Nucleus accumbens (tissue), 56 donors: ENCODE measurements at places on chromosomes 5 and 9.
A peak's percentile ranks its signal among the peaks of the same experiment; 100 is the strongest.

- DNase-seq: no peak
Observed at GRCh38 chr9:137412431-137412830, 10.5 kb downstream of the EXD3 start.

GRCh38 chr5:83197326-83197967 lies 120.1 kb downstream of the XRCC4 start:
- no peak for DNase-seq

DNA sequence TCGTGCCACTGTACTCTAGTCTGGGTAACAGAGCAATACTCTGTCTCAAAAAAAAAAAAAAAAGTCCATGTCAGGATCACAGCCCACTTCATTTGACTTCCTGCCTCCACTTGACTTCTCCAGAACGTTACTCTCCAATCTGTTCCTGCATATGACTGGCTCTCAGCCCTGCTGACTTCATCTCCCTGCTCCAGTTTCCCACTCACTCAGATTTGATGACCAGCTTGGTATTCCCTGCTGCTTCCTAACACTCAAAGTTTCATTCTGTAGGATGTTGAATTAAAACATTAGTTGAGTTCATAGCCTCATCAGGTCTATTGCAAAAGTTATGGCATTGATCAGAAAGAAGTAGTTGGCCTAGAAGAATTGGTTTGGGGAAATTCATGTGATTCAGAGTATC lies 52.3 kb downstream of the UGCG start:
- no peak for DNase-seq

DNA sequence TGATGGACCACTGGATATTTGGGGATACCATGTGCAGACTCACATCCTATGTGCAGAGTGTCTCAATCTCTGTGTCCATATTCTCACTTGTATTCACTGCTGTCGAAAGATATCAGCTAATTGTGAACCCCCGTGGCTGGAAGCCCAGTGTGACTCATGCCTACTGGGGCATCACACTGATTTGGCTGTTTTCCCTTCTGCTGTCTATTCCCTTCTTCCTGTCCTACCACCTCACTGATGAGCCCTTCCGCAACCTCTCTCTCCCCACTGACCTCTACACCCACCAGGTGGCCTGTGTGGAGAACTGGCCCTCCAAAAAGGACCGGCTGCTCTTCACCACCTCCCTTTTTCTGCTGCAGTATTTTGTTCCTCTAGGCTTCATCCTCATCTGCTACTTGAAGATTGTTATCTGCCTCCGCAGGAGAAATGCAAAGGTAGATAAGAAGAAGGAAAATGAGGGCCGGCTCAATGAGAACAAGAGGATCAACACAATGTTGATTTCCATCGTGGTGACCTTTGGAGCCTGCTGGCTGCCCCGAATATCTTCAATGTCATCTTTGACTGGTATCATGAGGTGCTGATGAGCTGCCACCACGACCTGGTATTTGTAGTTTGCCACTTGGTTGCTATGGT lies 54.5 kb upstream of the HNRNPA0 start:
- peak; percentile 17 for DNase-seq

GRCh38 chr9:5762421-5762820 lies 70.5 kb downstream of the ERMP1 start:
- DNase-seq: no peak

DNA sequence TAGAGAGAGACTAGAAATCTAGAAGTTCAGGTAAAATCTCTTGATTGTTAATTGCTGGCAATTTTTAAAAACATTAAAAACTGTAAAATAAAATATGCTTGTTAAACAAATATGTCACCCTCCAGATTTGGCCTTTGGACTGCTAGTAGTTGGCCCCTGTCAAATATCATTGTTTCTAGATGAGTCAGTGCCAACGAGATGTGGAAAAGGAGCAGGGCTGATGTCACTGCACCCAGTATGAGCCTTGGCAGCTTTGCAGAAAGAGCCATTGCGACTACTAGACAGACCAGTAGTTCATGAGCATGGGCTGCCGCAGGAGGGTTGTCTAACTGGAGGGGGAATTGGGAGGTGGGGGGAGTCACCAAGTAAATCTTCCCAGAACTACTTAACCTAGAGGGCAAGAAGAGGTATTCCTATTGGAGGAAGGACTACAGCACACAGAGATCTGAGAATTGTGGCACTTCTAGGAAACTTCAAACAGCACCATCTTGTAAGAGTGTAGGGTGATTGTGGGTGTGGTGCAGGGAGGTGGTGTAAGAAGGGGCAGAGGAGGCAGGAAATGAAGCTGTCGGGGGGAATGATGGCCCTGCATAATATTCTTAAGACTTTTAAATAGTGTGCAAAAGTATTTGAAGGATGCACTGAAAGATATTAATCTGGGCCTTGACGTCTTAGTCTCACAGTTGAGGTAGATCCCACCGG lies 7.1 kb upstream of the DOCK2 start:
- DNase-seq: no peak

DNA sequence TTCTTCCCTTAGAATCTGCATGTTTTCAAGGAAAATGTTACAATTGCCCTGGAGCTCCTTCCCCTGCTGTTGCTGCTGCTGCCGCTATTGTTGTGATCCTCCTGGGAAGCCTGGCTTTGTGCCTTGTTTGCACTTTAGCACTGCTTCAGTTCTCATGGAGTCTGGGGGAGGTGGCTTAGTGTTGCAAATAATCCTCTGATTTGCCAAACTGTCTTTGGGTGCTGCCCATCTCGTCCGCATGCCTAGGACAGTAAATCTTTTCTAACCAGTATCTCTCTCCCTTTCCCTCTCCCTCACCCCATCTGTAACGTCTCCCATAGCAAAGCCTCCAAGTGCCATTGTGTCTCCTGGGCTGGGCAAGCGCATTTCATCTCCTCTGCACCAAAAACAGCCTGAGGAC lies 30.3 kb downstream of the FAM240B start:
- no peak for DNase-seq

- DNase-seq: no peak
Observed at GRCh38 chr5:139181322-139181730, 16.8 kb downstream of the SIL1 start.

GRCh38 chr5:1352231-1353219 lies 7.6 kb upstream of the CLPTM1L start:
- no peak for DNase-seq

DNA sequence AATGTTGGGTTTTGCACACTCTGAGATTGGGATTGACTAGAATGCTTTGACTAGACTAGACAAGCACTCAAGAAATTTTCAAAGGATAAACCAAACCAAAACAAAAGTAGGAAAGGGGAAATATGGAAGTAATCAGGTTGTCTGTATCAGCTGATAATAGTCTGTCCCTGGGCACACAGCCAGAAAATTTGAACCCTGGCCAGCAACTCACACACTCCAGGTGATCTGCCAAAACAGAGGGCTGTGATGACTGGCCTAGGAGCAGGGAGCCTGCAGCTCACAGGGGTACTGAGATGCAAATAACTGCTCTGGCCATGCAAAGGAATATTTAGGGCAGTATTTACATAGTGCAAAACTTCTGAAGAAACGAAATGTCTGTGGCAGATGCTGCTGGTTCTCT lies 112.3 kb upstream of the SMIM23 start:
- no peak for DNase-seq

GRCh38 chr9:97703437-97704344 lies 6.6 kb upstream of the XPA start:
- DNase-seq: no peak

GRCh38 chr5:15893866-15894265 lies 285.7 kb downstream of the MARCHF11 start:
- DNase-seq: no peak

DNA sequence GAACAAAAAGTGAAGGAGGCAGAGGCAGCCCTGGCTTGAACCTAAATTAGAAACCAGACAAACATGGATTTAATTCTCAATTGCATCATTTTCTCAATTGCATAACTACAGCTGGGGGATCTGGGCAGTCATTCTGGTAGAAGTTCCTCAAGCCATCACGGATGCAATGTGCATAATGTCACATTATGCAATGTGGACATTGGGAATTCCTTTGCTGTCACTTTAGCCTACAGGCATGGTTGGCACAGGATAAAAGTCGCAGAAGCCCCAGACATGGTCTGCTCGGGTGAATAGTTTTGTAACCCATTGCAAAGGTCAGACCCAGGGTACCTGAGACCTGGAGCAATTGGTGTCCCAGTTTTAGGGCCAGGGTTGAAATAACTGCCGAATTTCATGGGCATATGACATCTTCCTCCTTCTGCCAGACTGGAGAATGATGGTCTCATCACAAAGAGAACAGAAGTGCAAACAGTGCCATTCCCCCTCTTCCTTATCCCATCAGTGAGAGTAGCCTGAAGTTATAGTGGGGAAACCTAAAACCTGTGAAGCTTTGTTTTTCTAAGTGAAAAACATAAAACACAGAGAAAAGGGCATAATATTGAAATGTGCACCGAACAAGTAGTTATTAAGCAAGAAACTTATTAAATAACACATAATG lies 290.8 kb downstream of the MSX2 start:
- DNase-seq: no peak

- peak; percentile 34 for DNase-seq
Observed at GRCh38 chr5:167723254-167723871, 568.1 kb upstream of the WWC1 start.

- no peak for DNase-seq
Observed at GRCh38 chr5:5335700-5336264, 86.7 kb upstream of the ICE1 start.

DNA sequence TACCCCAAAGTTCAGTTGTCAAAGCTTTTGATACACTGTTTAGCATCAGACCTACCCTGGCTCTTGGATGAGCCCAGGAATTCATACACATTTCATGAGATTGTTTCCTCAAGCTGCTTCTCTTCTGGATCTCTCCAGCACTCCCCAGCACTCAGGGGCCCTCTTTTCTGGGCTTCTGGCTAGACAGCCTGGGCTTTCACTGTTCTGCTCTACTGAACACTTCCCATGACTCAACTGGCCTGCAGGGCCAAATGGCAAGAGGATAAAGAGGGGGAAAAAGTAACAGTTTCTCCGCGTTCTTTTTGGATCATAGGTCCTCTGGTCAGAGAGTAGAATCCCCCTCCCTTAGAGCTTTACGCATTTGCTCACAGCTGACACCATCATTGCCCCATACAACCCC lies 20.9 kb upstream of the LURAP1L start:
- DNase-seq: no peak

DNA sequence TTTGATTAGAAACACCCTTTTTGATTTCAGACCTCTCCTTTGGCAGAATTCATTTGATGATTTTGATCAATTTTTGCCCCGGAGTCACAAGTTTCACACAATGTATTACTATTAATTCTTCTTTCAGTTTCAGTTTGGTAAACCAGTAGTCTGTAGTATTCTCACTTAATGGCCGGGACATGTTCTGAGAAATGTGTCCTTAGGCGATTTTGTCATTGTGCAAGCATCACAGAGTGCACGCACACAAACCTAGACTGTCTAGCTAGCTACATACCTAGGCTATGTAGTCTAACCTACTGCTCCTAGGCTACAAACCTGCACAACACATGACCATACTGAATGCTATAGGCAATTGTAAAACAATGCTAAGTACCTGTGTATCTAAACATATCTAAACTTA lies 662.5 kb downstream of the IRX1 start:
- no peak for DNase-seq

GRCh38 chr5:2149195-2149539 lies 266.4 kb upstream of the IRX4 start:
- peak; percentile 21 for DNase-seq

DNA sequence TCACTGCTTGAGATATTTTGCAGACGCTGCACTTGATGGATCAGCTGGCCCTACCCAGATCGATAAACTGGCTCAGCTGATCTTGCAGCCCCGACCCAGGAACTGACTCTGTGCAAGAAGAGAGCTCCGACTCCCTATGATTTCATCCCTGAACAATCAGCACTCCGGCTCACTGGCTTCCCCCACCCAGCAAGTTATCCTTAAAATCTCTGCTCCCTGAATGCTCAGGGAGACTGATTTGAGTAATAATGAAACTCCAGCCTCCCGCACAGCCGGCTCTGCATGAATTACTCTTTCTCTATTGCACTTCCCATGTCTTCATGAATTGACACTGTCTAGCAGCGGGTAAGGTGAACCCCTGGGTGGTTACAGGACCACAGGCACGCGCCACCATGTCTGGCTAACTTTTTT lies 16.9 kb upstream of the NANS start:
- peak; percentile 11 for DNase-seq

DNA sequence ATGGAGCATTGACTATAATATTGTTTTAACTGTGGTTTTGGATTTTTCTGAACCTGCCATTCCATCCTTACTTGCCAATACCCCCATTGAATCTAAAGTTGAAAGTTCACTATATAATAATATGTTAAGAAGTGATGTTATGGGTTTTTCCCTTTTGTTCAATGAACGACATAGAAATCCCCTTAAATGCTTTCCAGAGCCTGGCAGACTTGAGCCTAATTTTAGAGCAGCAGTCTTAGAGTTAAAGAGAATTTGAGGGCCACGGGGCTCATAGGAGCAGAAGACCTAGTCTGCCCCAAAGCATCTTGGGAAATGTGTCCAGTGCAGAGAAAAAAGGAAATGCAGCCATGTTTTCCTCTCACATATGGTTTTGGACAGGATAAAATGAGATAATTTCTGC lies 146.1 kb upstream of the SLC44A1 start:
- DNase-seq: no peak

DNA sequence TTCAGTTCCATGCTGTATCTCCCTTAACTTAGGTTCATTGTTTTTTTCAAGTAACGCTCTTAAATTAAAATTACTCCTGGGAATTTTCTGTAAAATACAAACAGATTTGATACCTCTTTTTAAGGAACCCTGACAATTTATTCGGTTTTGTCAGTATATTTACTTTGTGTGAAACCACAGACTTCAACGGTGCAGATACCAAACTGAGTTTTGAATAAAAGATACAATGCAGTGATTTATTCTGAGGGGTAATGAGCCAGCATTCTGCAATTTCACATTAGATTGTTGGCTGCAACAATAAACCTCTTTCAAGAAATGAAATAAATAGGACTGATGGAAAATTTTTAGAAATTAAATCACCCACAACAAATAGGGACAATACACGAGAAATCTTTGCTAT lies 308.6 kb upstream of the EDIL3 start:
- no peak for DNase-seq

GRCh38 chr5:89573345-89573744 lies 690.4 kb upstream of the MEF2C start:
- DNase-seq: no peak

- DNase-seq: no peak
Observed at GRCh38 chr5:59596586-59597350, 296.8 kb downstream of the PDE4D start.

- no peak for DNase-seq
Observed at GRCh38 chr5:98424681-98425450, 348.6 kb upstream of the RGMB start.

DNA sequence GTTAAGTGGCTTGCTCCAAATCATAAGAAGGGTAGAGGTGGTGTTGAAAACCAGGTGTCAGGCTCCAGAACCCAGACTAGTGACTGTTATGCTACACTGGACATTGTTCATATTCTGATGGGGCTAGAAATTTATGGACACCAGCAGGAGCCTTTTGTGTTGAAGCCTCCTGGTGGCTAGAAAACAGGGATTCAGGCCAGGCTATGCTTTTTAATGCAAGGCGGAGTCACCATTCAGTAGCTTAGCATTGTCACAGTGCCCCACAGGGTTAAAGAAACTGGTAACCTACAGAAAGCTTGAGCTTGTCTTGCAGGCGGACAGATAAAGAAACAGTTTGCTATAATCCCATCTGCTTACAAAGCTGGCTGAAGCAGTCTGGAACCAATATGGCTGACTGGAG lies 23.0 kb upstream of the GOLM1 start:
- DNase-seq: no peak

GRCh38 chr9:134689321-134690181 lies 47.9 kb downstream of the COL5A1 start:
- DNase-seq: no peak
